Left kidney (tissue), 8 donors: ENCODE measurements at places on chromosomes 3 and 15. TPM values are rescaled to one million over a fixed set of nuclear protein-coding genes. Genes with fewer than 3 reads are reported as not detected.
A peak's percentile ranks its signal among the peaks of the same experiment; 100 is the strongest.

FETUB gene
- polyA plus RNA-seq = 0.28 TPM

NECTIN3 gene
- polyA plus RNA-seq = 42.1 TPM

WWTR1 gene
- 102 TPM for polyA plus RNA-seq

CTXND1 gene
- 11.0 TPM for polyA plus RNA-seq

SLC35G2 gene
- 5.1 TPM for polyA plus RNA-seq

DNA sequence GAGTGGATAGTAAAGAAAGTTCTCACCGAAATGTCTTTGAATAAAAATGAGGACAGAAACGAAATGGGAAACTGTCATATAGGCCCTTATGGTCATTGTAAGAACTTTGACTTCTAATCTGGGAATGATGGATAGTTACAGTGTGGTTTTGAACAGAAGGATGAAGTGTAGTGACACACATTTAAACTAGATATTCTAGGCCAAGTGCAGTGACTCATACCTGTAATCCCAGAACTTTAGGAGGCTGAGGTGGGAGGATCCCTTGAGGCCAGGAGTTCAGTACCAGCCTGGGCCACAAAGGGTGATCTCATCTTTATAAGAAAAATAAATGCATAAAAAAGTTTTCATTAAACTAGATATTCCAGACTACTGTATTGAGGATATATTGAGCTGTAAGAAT is 452.8 kb downstream of the ROBO1 start:
- DNase-seq = no peak

- no peak for DNase-seq
These were observed 270.4 kb upstream of the CTDSPL start for GRCh38 chr3:37591116-37591781.

GRCh38 chr3:10609134-10609533 is 103.7 kb upstream of the ATP2B2 start:
- DNase-seq = no peak

DNA sequence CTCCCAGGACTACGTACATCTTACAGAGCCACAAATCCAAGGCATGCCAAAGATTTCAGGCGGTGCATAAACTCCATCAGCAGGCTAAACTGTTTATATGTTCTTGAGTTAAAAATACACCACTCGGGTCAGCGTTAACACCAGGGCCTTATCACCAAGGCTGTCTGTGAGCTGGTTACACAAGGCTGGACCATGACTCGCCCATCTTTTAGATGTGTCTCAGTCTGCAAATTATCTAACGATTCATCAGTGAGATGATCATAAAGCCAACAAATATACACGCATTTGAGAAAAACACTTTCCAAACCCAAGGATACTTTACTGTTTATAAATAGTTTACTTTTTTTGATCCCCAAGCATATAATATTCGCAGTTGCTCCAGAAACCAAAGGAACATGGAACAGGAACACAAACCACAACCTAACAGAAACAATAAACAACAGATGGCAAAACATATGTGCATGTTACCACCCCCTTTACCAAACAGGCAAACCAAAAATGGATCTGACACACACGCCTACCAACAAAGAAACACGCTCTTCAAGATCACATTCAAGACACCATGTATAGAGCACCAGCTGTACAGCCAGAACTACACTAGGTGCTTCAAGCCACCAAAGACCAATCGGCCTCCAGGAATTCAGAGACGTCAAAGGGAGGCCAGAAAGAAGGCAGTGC is 15.4 kb downstream of the LRIG1 start:
- no peak for DNase-seq

- no peak for DNase-seq
These were observed 46.5 kb downstream of the BBS4 start for GRCh38 chr15:72732516-72732915.

DNA sequence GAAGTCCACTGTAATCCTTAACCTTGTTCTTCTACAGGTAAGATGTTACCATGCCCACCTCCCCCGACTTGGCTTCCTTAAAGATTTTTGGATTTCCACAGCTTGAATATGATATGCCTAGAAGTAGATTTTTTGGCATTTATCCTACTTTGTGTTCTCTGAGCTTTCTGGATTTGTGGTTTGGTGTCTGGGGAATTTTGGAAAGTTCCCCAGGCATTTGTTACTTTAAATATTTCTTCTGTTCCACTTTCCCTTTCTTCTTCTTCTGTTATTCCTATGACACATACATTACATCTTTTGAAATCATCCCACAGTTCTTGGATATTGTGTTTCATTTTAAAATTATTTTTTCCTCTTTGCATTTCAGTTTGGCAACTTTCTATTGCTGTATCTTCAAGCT is 122.1 kb upstream of the TMEM108 start:
- DNase-seq = no peak

GRCh38 chr3:10317961-10318350 is 3.0 kb downstream of the SEC13 start:
- DNase-seq = no peak

- DNase-seq = no peak
These were observed 170.0 kb downstream of the SEMA6D start for GRCh38 chr15:47887241-47887800.

GRCh38 chr15:80162059-80162554 is 9.3 kb downstream of the FAH start:
- DNase-seq = no peak

DNA sequence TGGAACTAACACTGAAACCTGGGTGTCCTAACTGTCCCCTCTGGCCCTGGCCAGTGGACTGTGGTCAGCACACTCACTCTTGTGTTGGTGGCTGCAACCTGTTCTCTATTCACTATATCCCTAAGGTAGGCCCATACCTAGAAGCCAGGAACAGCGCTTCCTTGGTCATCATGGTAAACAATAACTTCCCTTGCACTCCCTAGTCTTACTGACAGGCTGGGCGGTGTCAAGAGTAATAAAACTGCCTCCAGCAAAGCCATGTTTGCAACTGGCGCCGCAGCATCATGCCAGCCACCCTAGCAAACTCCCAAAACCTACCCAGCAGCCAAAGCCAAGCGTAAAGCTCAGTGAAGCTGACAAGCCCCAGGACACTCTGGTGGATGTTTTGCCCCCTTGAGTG is 63.1 kb upstream of the TSEN2 start:
- no peak for DNase-seq

GRCh38 chr15:37143351-37143750 is 43.0 kb upstream of the MEIS2 start:
- no peak for DNase-seq

GRCh38 chr15:35925275-35926006 is 379.5 kb upstream of the DPH6 start:
- no peak for DNase-seq

GRCh38 chr3:35523838-35524237 is 115.5 kb upstream of the ARPP21 start:
- DNase-seq = no peak

DNA sequence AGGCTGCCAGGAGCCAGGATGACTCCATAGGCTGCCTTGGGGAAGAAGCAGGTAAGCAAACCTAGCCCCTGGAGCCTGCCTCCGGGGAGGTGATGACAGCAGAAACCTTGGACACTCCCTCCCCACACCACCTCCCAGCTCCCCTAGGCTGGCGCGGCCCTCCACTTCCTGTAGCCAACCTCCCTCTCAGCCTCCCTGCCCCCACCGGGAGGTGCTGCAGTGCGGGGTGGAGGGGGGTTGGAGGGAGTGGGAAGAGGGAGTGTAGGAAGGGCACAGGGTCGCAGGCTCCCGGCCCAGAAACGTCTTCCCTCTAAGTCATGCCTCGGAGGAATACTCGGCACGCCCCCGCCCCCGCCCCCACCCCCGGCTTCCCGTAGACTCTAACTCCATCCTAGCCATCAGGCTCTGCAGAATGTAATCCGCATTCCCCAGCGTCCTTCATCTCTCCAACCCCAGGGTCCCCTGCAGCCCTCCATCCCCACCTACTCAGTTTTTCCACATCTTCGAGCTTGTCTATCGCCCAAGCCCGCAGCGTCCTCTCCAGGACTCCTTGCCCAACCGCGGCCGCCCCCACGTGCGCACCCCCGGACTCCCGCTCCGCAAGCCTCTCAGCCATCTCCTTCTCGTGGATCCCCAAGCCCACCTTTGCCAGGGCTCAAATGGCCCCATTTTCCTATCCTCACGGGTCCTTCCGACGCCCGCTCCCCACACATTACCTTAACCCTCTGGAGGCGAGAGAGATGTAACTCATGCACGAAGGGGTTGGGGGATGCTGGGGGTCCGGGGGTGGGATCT is 528 bp downstream of the LPCAT4 start:
- DNase-seq = peak; percentile 63

GRCh38 chr3:114364806-114365654 is 71.2 kb downstream of the TIGIT start:
- no peak for DNase-seq

DNA sequence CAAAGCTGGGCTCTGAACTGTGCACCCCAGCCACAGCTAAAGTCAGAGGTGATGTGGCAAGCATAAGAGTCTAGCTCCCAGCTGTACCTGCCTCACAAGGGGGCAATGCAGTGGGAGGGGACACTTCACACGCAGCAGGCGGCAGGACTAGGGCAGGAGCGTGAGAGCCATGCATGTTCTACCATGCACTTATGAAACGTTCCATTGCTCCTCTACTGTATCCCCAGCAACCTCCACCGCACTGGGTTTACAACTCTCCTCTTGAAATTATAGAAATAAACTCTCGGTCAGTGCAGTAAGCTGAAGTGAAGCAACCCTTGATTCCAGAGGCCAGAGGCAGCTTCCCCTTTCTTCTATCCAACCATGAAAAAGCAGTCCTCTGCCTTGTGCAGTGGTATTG is 298.6 kb upstream of the STT3B start:
- DNase-seq = no peak

GRCh38 chr3:184796551-184796950 is 15.4 kb upstream of the VPS8 start:
- no peak for DNase-seq

DNA sequence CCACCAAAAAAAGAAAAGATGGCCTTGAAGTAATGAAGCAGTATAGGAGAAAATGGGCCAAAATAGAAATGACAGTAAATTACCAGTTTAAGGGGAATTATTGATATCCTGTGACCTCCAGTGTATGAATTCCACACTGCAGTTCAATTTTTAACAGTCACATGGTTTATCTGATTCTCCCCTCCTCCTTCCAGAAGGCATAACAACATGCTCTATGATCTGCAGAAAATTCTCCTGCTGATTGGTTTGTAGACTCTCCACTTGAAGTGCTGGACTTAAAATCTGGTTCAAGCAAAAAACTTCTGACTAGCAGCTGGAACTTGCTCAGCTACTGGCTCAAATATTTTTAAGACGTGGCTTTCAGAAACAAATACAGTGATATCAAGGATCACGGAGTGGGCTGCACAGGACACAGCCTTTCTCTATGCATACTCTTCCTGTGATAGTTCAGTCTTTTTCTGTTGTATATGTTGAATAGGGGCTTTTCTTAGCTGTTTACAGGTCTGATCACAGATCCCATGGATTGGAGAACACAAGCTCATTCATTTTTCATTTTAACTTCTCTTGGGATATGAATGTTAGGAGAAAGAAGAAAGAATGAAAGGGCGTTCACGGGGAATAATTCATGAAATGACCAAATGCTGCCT is 211.5 kb downstream of the LSAMP start:
- no peak for DNase-seq

DNA sequence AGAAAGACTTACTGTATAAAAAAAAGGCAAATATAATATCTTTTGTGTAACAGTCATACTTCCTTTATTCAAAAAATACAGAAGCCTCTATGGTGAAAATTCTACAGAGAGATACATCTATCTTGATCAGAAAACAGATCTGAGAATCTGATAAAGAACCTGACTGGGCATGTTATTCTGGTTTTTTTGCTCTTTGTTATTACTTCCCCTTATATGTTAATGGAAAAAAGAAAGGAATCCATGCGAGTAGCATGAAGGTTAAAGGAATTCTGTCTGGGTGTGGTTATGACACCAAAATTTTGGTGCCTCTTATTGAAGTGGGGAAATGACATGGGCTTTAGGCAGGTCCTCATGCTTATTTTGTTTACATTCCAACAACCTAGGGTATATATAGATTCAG is 81.7 kb downstream of the BCHE start:
- DNase-seq = no peak

DNA sequence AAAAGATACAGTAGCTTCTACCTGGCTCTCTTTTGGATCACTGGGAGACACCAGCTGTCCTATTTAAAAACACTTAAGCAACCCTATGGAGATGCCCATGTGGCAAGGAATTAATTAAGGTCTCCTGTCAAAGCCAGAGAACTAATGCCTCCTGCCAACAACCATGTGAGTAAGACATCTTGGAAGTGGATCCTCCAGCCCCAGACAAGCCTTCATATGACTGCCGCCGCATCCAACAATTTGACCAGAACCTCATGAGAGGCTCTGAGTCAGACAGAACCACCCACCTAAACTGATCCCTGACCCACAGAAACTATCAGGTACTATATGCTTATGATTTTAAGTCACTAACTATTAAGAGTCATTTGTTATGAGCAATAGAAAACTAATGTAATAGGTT is 22.3 kb downstream of the IFT80 start:
- no peak for DNase-seq

DNA sequence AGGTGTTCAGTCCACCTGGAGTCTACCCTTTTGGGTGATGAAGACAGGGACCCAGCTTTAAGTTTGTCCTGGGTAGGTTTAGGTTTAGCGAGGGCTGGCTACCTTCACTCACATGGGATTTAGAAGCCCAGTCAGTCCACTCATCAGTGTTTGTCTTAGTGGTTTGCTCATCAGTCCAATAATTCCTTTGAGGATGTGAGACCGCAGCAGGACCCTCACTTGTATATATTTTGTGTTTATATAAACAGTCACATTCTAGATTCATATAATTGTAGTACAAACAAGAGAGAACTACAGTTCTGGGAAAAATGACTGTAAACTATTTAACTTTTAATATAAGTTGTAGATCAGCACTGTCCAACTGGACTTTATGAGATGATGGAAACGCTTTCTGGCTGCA is 18.2 kb downstream of the EFCC1 start:
- DNase-seq = no peak

DNA sequence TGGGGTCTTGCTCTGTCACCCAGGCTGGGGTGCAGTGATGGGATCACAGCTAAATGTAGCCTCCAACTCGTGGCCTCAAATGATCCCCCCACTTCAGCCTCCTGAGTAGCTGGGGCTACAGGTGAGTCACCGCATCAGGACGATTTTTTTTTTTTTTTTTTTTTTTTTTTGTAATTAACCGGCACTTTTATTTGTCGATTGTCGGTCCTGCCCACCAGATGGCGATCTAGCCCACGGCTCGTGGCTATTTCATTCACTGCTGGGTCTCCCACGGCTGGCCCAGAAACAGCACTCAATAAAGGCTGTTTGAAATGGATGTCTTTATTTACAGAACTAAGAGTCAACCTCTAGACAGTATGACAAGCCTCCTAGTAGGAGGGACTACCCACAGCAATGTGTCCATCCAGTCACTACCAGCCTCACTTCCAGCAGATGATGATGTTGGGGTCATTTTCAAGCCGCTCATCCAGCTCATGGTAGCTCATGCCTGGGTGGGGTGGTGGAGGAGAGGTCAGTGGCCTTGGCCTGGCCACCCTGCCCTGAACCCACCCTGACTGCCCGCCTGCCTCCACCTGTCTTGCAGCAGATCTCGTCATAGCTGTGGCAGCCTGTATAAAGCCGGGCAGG is 1.8 kb upstream of the ZMYND10 start:
- no peak for DNase-seq

DNA sequence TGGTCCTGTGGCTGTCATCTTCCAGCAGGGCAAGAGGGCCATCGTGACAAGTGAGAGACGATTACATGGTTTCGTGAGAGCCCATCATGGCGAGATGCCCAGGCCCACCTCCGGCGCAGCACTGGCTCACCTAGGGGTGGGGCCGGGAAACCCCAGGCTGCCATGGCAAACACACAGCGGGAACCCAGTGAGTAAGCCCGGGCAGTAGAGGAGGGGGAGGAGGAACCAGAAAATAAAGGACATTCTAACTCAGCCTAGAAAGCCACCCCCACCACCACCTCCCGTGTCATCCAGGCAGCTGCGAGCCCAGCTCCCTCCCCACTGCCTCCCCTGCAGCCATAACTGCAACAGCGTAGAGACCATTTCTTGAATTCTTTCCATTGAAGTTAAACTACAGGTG is 52.3 kb downstream of the PCSK6 start:
- no peak for DNase-seq
